Stimulated activated CD8-positive, alpha-beta memory T cell treated with anti-CD3 and anti-CD28 coated beads, Interleukin-15, amount 100 ng/mL, for 24 hours (primary cell): ENCODE measurements at places on chromosomes 1 and 21.

GRCh38 chr1:45038661-45039364 lies 26.8 kb downstream of the UROD start:
- DNase-seq: no peak

GRCh38 chr1:50097791-50098190 lies 10.9 kb upstream of the ELAVL4 start:
- no peak for DNase-seq

- DNase-seq: no peak
These were observed 98.6 kb upstream of the JUN start for GRCh38 chr1:58882322-58882948.

DNA sequence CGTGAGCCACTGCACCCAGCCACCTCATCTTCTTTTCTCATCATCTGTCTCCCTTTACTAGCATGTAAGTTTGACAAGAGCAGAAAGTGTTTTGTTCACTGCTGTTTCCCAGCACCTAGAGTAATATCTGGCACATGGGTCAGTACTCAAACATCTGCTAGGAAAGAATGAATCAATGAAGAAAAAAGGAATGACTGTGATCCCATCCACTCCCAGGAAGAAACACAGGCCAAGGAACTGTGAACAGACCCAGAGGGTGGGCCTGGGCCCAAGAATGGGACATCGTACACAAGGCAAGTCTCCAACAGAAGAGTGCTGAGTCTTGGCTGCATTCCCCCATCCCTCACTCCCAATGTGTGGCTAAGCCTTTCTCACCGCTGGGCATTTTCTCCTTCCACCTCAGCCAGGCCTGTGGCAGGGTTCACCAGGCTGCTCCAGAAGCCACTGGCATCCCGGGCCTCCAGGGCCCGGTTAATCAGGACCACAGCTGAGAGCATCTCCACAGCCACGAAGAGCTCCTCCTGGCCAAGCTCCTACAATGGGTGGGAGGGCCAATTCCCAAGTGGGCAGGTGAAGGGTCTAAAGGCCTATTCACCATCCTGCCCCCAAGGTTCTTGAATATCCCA lies 18.4 kb downstream of the IQGAP3 start:
- DNase-seq: no peak

- no peak for DNase-seq
These were observed 123.5 kb downstream of the CRB1 start for GRCh38 chr1:197391303-197392226.

- DNase-seq: no peak
These were observed 17.3 kb upstream of the ACADM start for GRCh38 chr1:75707191-75707590.

GRCh38 chr1:29682919-29683295 lies 446.6 kb downstream of the PTPRU start:
- DNase-seq: no peak

DNA sequence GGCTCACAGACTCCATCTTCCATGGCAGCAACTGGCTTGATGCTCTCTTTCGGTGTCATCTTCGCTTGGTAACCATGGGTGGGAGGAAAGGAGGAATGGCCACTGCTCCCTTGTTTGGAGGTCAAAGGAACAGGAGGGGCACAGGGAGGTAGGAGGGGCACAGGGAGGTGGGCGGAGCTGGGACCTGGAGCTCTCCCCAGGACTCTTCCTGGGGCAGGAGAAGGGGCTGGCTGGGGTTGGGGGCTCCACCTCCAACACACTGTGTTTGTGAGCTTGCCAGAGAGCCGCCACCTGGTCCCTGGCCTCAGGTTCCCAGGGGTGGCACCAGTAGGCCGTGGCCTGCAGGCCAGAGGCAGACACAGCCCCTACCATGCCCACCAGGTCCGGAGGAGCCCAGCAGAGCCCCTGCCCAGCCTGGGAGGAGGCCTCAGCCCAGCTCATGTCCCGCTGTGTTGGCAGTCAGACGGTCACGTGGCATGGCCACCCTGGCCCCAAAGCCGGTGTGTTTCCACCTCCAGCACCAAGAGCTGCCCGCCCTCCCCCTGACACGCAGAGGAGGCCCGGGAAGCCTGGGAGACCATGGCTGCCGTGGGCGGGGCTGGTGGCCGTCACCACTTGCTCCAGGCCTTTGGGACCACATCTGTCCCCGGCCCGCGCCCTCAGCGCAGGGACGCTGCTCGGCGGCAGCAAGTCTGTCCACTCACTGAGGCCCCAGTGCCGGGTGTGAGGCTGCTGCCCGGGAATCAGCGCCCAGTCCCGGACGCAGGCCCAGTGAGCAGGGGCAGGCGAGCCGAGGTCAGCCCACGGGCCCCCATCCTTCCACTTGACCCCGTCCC lies 73.9 kb downstream of the MORN1 start:
- no peak for DNase-seq

- DNase-seq: no peak
These were observed 134.0 kb downstream of the FAM78B start for GRCh38 chr1:166032572-166033371.

GRCh38 chr1:34625521-34626015 lies 129.3 kb upstream of the GJB5 start:
- no peak for DNase-seq
